Esophagus squamous epithelium (tissue), 5 donors: ENCODE measurements at places on chromosomes 3 and 15.

GRCh38 chr3:191414732-191415131 is 46.2 kb upstream of the PYDC2 start:
- no peak for DNase-seq

DNA sequence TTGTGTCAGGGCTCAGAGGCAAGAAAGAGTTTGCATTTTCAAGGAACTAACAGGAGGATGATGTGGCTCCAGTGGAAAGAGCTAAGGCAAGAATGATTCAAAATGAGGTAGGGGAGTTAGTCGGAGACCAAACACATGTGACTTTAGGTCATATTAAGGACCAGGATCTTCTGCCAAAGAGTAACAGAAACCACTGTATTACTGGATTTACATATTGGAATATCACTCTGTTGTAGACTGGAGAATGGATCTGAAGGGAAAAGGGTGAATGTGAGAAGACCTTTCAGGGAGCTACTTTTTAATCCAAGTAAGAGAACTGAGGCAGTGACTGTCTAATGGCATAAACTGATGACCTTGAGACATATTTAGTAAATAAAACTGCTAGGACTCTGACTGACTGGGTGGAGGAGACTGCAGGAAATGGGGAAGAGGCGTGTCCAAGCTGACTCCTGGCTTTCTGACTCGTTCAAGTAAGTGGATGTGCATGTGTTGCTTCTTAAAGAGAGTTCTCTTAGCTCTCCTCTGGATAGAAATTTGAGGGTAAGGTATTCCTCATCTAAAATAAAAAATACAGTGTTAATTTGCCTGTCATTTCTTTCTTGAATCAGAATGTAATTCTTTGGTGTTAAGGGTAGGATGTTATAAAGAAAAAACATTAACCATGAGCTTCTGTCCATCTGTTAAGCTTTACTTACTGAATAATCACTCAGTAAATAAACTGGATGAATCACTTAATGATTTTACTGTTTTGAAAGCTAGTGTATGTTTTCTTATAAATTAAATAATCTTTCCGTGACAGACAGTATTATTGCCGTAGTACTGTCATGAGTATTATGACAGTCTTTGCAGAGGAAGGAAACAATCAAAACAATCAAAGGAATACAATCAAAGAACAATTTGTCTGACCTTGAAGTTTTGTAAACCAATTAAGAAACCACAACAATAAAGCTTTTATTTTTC is 58.3 kb upstream of the CFAP20DC start:
- no peak for DNase-seq

DNA sequence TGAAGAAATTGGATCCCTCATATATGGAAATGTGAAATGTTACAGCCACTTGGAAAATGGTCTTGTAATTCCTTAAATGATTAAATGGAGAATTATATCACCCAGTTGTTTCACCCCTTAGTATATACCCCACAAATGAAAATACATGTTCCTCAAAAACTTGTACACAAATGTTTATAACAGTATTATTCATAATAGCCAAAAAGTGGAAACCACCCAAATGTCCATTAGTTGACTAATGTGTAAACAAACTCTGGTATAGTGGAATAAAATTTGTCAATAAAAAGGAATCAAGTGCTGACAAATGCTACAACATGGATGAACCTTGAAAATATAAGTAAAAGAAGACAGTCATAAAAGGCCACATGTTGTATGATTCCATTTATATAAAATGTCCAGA is 12.5 kb downstream of the FAM162A start:
- DNase-seq = no peak

DNA sequence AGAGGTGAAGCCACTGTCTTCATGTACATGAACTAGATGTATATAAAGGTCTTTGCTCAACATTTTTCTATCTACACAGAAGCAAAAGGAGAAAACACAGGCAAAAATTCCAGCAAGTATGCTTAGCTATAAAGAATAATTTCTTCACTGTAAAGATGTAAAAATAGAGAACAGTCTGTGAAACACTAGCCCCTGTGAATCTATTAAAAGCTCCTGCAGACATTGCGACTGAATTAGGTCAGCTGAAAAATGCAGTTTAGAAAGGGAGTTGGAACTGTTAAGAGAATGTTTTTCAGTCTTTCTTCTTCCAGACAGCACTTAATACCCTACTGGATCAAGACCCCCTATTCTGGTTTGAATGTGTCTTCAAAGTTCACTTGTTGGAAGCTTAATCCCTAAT is 291.5 kb downstream of the KBTBD8 start:
- no peak for DNase-seq

DNA sequence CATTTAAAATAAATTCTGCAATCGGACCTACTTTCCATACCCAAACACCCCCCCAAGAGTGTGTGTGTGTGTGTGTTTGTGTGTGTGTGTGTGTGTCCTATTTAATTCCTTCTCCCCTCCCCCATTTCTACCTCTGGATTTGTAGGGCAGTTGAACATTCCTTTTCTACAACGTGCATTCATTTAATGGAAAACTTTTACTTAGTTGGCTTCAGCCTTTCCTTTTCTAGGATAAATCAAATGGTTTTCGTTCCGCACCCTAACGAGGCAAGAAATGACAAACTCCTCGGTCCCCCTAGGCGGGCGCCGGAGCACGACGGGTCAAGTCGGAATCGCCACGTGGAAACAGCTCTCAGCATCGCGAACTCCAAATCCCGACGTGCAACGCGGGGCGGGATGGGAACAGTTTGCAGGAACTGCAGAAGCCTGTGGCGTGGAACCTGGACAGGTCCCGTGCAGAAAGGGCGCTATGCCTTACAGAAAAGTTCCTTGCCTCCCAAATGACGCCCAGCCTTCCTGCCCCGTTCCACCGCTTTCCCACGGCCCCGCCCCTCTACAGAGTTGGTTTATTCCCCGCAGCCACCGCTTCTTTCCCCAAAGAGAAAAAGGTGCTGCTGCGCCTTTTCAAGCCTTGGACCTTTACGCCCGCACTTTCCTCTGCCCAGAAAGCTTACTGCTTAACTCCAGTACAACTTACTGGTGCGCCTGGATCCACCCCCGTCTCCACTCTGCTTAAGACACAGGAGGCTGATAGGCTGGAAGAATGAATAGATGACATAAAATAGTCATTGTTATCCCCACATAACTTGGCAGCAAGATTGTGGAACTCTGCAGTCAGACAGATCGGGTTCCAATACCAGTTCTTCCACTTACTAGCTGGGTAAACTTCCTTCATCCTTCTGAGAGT is 1.1 kb upstream of the EIF2B5 start:
- DNase-seq = peak; percentile 31

- no peak for DNase-seq
These were observed 17.5 kb upstream of the HHATL start for GRCh38 chr3:42720126-42720525.

GRCh38 chr3:127099982-127100381 is 92.9 kb upstream of the PRR23E start:
- no peak for DNase-seq

DNA sequence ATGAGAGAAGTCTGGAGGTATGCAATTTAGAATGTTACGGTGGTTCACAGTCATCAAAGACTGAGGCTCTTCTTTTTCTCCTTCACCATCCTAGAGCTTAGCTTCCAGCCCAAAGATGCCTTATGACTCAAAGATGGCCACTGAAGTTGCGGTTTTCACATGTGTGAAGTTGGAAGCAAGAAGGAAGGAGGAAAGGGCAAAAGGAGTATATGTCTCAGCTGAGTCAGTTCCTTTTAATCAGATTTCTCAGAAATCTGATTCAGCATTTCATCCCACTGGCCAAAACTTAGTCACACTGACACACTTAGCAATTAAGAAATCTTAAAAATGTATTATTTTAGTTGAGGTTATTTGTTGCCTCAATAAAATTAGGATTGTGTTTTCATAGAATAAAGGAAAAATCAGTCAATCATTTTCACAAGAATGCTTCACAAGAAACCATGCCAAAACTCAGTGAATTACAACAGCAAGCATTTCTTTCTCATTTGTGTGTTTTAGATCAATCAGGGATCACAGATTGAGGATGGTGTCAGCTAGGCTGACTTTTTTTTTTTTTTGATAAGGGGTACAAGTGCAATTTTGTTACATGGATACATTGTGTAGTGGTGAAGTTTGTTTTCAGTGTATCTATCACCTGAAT is 211.1 kb upstream of the GADL1 start:
- DNase-seq = no peak

GRCh38 chr3:99846477-99847160 is 29.0 kb downstream of the CMSS1 start:
- DNase-seq = no peak

DNA sequence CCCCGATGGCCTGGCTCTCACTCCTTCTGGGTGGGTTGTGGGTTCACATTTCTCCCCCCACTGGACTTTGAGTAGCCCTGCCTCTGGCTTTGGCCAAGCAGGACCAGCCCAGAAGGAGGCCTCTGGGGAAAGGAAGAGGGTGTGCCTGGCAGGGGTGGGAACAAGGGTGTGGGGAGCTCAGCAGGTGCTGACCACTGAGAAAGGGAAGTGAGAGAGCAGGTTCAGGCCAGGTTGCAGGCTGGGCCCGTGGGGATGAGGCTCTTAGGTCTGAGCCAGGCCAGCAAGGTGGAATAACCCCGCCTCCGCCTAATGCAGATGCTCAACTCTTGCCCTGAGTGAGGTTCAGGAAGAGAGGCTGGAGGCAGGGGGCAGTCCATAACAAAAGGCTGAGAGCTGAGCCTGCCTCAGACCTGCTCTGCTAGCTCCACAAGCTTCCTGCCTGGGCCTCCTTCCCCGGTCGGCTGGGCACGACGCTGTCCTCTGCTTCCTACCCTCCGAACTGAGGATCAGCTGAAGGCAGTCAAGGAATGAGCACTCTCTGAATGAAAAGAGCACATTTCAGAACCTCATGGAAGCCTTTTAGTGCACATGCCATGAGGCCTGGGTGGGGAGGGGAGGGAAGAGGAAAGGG is 82.7 kb downstream of the TLE3 start:
- DNase-seq = no peak

GRCh38 chr15:90348456-90348855 is 3.6 kb upstream of the ZNF774 start:
- no peak for DNase-seq

DNA sequence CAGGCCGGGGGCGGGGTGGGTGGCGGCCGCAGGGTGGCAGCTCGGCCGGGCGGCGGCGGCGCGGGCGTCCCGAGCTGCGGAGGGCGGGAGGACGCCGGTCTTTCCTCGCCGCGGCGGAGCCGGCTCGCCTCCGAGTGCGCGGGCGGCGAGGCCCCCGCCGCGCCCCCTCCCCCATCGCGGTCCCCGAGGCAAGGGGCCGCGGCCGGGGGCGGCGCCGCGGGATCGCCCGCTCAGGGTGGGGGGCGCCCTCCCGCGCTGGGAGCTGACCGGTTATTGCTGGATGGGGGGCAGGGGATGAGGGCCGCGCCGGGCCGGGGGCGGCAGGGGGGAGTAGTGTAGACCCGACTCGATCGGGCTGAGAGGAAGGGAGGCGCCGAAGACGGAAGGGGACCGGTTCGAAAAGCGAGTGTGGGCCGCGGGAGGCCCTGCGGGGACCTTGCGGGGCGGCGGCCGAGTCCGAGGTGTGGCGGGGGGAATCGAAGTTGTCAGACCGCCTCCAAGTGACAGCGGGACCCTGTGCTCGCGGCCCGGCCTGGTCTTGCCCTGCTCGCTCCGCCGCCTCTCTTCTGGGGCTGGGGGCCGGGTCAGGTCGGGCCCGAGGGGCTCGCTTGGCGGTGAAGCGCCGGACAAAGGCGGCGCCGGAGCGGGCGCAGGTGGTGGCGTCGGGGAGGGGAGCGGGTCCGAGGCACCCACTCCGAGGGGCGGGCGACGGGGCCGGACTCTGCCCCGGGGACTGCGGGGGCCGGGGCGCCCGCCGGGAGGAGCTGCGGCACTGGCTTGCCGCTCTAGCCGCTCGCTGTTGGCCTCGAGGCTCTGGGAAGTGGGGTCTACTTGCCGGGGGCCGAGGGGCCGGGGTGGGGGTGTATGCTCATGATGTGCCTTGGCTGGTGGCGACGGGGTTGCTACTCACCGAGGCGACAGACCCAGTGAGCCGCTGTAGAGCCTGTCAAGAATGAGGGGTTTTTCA is 1.1 kb downstream of the BAHD1 start:
- no peak for DNase-seq

- DNase-seq = no peak
These were observed 69.1 kb downstream of the MB21D2 start for GRCh38 chr3:192848371-192849233.

GRCh38 chr3:150341891-150342290 is 66.2 kb upstream of the TSC22D2 start:
- no peak for DNase-seq

DNA sequence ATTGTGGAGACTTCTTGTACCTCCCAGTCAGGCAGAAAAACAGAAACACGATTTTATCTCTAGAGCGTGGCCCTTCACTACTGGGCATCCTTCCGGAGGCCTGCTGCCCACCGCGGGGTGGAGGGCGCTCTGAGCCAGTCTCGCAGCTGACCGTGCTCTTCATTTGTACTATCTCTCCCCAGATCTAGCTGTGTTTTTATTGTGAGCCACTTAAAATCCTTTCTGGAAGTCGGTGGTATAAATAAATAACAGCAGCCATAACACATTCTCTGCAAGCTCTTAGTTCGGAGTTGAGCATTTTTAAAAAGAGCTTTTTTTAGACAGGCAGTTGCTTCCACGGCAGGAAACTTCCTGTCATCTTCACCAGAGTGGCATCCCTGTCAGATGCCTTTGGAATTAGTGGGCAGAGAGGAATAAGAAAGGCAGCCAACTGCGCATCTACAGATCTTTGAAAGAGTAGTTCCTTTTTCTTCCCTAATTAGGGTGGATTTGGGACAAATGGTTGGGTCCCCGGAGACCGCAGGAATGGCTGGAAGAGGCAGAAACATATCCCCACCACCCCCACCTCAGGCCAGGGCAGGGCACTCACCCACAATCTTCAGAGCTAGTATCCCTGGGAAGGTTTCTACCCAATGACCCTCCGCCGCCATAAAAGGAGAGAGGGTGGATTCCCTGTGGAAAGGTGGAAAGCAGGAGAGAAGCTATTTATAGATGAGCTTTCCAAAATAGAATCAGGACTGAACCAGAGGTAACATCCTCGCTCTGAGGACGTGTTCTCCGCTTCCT is 91.1 kb downstream of the TOP2B start:
- no peak for DNase-seq

- no peak for DNase-seq
These were observed 9.3 kb downstream of the RPL15 start for GRCh38 chr3:23926246-23926645.

DNA sequence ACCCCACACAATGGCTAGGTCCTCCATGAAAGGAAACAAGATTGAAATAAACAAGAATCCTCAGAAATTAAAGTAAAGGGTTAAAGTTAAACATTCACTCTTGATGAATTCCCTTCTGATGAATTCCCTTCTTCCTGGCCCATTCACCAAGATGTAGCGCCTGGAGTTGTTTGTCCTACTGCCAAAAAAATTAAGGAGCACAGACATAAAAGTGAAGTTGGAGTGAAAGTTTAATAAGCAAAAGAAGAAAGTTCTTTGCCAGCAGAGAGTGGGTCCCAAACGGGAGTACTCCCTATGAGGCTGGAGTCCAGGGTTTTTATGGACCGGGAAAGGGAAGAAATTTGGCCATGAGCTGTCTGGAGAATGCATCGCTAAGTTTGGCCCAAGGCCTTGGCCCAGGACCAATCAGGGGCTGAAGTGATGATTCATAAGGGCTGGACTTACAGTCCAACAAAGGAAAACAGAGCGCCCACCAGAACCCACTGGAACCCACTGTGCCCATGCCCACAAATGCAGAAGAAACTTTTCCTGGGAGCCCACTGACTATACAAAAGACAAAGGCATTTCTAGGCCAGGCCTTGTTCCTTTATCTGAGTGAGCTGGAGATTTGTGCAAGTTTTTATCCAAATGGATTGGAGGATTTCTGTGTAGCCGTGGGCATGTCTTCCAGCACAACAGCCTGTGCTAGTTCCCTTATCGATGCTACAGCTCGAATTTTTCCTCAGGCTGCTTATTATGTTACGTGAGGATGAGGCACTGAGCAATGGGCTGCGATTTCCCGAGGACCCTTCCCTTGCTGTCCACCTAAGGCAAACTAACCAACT is 1561.6 kb downstream of the OTOL1 start:
- DNase-seq = no peak

- DNase-seq = no peak
These were observed 563.6 kb upstream of the ADAMTS9 start for GRCh38 chr3:65251375-65251774.
